ENCODE measurements at places on chromosomes 12 and 14.
A peak's percentile ranks its signal among the peaks of the same experiment; 100 is the strongest.

DNA sequence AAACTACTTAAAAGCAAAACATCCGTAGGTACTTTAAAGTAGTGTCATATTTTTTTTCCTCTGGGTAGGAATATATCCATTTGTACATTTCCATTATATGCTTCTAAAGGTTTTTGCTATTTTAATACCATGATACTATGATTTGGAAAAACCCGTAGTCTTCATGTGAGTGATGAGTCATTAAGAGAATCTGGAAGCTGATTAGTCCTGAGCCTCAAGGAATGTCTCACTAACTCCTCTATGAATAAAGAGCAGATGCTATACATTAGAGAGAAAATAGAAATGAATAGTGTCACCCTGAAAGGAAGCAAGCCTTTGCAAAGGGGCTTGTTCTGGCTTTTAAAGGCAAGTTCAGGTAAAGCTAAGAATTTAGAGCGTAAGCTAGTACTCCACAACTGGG, 432.1 kb downstream of the CCDC91 start:
- DNase-seq = no peak

GRCh38 chr14:90576581-90576980, 179.8 kb downstream of the CALM1 start:
- no peak for DNase-seq

DNA sequence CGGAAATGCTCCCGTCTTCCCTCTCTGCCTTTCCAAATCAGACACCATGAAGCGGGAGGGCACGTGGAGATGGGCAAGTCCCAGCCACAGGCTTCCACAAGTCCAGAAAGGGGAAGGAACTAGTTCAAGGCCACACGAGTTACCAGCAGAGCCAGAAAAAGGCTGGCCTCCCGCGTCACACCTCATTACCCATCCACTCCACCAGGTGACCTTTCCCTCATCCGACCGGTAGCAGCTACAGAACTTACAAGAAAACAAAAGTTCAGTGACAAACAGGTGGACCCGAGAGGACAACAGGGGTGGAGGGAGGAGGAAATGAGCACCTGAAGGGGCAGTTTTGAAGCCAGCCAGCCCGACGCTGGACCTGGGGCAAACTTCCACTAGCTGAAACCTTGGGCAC, 46.9 kb downstream of the CHGA start:
- no peak for DNase-seq

GRCh38 chr14:32010604-32011125, 66.4 kb upstream of the ARHGAP5 start:
- DNase-seq = no peak

DNA sequence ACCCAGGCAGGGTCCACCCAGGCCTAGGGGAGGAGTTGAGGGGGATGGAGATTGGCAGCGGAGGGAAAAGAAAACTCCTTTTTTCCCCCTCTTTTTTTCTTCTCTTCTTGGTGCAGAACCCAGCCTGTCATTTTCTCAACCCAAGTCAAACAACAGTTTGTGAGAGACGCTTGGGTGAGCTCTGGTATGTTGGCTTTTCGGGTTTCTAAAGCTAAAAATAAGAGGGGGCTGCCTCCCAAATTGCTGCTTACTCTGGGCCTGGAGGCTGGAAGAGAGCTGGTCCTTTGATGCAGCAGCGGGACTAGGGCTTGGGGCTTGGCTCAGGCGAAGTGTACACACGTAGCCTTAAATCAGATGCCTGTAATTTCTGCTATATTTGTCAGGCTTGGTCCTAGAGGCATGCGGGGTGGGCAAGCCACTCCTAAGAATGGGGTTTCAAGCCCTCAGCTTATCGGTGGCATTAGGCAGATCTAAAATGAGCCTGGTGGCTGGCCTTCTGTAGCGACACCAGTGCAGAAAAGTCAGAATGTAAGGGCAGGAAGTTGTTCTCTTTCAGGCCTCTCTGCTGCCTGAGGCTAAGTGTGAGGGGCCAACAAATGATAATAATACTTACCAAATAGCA, 816 bp upstream of the SLC8A3 start:
- DNase-seq = no peak

DNA sequence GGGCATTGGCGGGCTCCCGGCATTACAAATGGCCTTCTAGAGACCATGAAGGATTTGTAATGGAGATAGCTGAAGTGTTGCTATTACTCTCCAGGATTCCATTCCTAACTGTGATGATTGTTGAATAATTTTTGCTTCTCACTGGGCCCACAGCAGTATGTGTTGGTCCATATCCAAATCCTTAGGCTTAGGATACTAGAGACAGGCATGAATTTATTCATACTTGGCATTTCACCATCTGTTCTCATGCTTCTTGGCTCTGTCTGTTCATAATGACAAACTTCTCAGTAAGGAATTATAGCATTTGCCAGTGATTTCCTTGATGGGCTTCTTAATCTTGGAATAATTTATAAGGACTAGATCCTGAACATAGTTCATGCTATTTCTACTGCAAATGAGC, 832.9 kb downstream of the C12orf50 start:
- no peak for DNase-seq

DNA sequence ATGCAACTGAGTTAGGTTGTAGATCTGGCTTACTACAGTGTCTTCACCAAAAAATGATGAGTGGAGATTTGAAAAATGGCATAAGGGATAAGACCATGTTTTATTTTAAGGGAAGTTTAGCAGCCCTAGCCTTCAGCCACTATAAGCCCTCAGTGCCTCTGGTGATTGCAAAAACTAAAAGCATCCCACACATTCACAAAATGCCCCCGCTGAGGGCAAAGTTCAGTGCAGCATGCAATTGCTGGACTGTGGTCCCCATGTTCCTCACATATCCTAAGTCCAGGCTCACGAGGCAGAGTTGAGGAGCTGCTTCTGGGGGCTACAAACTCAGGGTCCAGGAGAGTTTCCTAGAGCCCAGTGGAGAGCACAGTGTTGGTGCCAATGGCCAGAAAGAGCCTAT, 29.6 kb upstream of the NCOR2 start:
- DNase-seq = no peak

- DNase-seq = no peak
Observed at GRCh38 chr14:49008363-49008762, 577.8 kb downstream of the RPS29 start.

DNA sequence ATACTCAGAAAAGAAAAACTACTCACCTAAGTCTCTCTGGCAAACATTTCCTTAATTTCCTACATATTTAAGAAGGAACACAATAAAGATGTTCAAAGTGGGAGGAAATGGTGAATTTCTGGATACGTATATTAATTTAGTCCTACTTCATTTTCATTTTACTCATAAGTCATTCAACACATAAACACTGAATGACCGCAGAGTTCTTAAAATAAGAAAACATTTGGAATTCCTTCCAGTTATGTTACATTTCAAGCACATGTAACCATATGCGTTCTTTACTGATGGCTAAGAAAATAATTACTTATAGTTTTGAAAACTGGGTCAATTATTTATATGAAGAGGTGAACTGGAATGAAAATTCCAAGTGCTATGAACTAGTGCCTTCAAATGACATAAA, 409.3 kb downstream of the BCAT1 start:
- DNase-seq = no peak

- DNase-seq = peak; percentile 32
Observed at GRCh38 chr12:130571089-130571488, 145.0 kb downstream of the RIMBP2 start.

DNA sequence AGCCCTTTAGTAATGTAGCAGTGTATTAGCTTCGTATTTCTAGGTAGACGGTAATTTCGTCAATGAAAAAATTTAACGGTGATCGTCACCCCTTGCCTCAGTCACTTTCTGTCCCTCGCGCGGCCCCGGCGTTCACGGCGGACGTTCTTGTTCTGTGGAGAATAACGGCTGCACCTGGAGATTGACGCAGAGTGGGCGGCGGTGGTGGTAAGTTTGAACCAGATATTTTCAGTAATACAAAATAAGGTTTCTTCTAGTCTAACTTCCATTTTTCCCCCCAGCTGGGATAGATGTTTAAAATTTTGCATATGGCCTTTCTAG, 341 bp downstream of the ZNF10 start:
- DNase-seq = peak; percentile 41

DNA sequence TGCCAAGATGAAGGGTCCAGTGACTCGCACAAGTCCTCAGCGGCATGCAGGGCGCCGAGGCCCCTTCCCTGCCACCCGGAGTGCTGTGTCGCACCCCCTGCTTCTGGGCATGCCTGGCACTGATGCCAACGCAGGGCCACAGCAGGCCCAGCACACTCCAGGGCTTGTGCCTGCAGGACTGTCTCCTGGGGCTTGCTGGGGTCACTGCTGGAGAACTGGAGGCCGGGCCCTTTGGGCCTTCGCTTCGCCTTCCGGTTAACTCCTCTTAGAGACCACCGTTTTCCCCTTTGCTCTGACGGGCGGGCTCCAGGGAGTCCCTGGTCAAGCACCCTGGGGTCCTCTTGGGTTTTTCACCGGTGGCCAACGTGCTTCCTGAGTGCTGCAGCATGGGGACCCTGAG, 79.6 kb downstream of the WDR20 start:
- no peak for DNase-seq

DNA sequence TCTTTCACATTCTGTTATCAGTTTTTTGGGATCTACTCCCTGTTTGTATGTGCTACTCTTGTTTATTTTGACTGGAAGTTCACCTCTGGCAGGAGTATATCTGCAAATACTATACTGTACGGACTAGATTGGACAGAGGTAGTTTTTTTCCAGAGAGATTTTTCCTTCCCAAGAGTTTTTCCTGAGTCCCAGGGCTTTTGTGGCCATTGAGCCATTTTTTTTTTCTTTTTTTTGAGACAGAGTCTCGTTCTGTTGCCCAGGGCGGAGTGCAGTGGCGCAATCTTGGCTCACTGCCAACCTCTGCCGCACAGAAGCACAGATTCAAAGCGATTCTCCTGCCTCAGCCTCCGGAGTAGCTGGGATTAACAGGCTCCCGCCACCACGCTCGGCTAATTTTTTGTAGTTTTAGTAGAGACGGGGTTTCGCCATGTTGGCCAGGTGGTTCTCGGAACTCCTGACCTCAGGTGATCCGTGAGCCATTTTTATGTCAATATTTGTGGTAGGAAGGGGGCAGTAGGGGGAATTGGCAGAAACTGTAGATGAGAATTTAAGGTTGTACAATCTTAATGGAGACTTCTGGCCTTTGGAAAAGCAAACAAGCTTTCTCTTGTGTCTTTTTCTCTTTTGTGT, 19.4 kb downstream of the KTN1 start:
- no peak for DNase-seq

- DNase-seq = no peak
Observed at GRCh38 chr14:34302654-34303053, 159.4 kb downstream of the SPTSSA start.

GRCh38 chr12:16399101-16399500, 51.7 kb downstream of the MGST1 start:
- DNase-seq = peak; percentile 31

- no peak for DNase-seq
Observed at GRCh38 chr12:79841248-79841877, 93.5 kb downstream of the PPP1R12A start.

- no peak for DNase-seq
Observed at GRCh38 chr12:60947533-60947932, 1312.7 kb upstream of the USP15 start.

GRCh38 chr14:45798659-45799058, 545.7 kb upstream of the MIS18BP1 start:
- no peak for DNase-seq

GRCh38 chr14:33679461-33680225, 271.2 kb downstream of the EGLN3 start:
- DNase-seq = no peak

- no peak for DNase-seq
Observed at GRCh38 chr12:14901228-14901562, 15.5 kb upstream of the MGP start.

DNA sequence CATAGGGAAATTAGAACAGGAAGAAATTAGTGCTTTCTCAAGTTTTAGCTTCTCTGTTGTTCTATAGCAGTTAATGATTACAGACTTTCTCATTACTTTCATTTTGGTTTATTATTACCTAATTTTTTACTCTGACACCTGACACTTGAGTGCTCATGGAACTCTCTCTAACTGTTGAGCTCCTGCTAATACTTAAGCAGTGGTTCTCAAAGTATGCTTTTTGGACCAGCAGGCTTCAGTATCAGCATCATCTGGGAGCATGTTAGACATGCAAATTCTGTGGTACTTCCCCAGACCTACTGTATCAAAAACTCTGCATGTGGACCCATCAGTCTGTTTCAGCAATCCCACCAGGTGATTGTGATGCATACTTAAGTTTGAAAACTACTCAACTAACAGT, 235.3 kb downstream of the CCDC91 start:
- no peak for DNase-seq

- DNase-seq = no peak
Observed at GRCh38 chr12:52097045-52097666, 17.7 kb downstream of the SMIM41 start.

DNA sequence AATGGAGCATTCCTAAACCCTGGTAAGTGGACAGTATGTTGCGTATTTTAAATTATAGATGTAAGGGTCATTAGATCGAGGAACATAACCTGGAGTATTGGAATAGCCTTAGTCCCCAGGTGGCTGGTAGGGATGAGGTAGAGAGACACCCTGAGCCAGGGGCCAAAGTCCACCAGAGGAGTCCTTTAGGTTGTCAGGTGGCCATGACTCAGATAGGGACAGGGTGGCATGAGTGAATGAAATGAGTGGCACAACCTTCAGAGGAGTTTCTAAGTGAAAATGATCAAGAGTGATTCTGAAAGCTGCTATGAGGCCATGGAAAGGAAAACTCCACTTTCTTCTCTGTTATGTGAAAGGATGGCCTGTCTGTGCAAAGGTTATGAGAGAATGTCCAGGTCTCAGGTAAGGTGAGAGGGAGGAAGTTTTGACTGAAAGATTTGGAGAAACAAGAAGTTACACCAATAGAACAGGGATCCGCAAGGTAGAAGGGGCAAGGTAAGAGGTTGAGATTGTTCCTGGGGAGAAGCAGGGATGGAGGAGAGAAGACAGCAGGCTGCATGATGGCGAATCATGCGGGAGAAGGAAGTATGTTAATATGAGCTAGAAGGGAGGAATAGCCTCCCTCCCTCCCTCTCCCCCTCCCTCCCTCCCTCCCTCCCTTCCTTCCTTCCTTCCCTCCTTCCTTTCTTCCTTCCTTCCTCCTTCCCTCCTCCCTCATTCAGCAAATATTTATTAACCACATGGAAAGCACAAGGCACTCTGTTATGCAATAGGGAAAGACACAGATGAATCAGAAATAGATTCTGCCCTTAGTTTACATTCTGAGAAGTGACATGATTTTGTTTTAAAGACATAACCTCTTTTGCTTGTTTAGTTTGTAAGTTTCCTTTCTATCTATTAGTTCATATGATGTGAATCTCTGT, 14.0 kb upstream of the RIPK3 start:
- DNase-seq = no peak

GRCh38 chr12:82517808-82518207, 159.5 kb downstream of the METTL25 start:
- peak; percentile 39 for DNase-seq

GRCh38 chr12:105508096-105508495, 177.6 kb downstream of the C12orf75 start:
- no peak for DNase-seq

GRCh38 chr14:60643463-60644314, 5.6 kb downstream of the SIX1 start:
- DNase-seq = no peak

GRCh38 chr12:124795081-124795948, 68.3 kb downstream of the SCARB1 start:
- no peak for DNase-seq
